ENCODE measurements at places on chromosomes 7 and 10. TPM values are rescaled to one million over a fixed set of nuclear protein-coding genes. Genes with fewer than 3 reads are reported as not detected.

- H3K4me1 ChIP-seq: no peaks in the 10 kb centered on the region
- peaks cover 31% of the 10 kb centered on the region for H3K27me3 ChIP-seq
- no peak overlapping the region for H3K4me3 ChIP-seq
- no peaks in the 10 kb centered on the region for H3K36me3 ChIP-seq
- H3K27ac ChIP-seq: no peak overlapping the region
Observed at GRCh38 chr10:18140957-18141845, 977 bp downstream of the CACNB2 start.

- no peaks in the 10 kb centered on the region for H3K4me1 ChIP-seq
- no peaks in the 10 kb centered on the region for H3K27me3 ChIP-seq
- no peak for DNase-seq
- no peaks in the 10 kb centered on the region for H3K36me3 ChIP-seq
Observed at GRCh38 chr10:121326905-121327304, 271.3 kb downstream of the FGFR2 start.

Gene LIPM
- not detected for total RNA-seq

DNA sequence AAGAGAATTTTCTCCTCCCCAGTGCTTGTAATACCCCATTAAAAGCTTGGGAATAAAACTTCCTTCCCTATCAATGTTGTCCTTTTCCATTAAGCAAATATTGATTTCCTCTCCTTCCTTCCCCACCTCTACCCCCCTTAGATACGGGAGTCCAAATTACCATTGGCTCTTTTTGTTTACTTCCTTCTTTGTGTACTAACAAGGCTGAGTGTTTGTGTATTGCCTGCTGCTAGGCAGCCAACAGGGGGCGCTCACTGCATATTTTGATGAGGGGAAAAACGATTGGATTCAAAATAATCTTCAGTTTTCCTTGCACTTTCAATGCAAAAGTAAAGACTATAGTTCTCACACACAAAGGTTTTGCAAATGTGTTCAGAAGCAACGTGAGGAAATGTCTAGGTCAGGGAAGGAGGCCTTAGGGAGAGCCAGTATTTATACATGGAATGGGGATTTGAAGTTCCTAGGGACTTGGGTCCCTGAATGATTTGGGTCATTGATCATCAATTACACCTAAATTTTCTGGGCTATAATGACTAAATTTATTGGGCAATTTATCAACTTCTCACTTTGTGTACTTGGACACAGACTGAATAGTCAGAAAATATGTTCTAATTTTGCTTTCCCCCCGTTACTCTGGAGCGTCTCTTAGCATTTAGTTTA is 23.6 kb upstream of the VPS41 start:
- H3K4me3 ChIP-seq: no peak overlapping the region
- H3K4me1 ChIP-seq: no peaks in the 10 kb centered on the region
- peaks cover 2% of the 10 kb centered on the region for H3K27me3 ChIP-seq
- DNase-seq: peak; percentile 67
- H3K27ac ChIP-seq: no peak overlapping the region
- no peaks in the 10 kb centered on the region for H3K36me3 ChIP-seq

- peaks cover 2% of the 10 kb centered on the region for H3K36me3 ChIP-seq
- no peaks in the 10 kb centered on the region for H3K27me3 ChIP-seq
- no peak overlapping the region for H3K4me3 ChIP-seq
- no peak overlapping the region for H3K27ac ChIP-seq
- no peak for DNase-seq
Observed at GRCh38 chr10:5648494-5649457, 17.6 kb downstream of the ASB13 start.

Gene TEX36
- total RNA-seq: not detected

Gene LEP
- not detected for total RNA-seq

Gene PPP1R17
- total RNA-seq: not detected

DNA sequence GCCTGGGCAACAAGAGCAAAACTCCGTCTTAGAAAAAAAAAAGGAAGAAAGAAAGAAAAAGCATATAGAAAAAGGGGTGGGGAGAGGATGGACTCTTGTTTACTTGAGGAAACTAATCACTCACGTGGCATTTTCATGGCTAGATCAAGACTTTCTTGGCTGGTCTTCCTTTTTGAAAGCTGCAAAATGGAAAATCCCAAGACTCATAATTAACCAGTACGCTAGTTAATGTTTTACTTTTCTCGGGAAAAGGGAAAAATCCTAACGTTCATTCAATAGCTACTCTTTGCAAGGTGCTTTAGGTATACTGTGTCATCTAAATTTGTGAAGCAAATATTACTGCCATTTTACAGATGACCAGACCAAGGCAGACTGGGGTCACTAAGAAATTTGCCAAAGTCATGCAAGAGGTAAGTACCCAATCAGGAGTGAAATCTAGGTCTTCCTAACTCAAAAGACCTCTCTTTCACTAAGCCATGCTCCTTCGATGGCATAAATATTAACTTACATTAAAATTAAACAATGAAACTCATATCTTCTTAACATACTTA is 24.4 kb downstream of the NAPEPLD start:
- H3K4me3 ChIP-seq: no peak overlapping the region
- H3K27ac ChIP-seq: no peak overlapping the region
- no peaks in the 10 kb centered on the region for H3K4me1 ChIP-seq
- peaks cover 20% of the 10 kb centered on the region for H3K36me3 ChIP-seq
- H3K27me3 ChIP-seq: no peaks in the 10 kb centered on the region

Gene MSMB
- total RNA-seq: not detected

Gene MKRN1
- total RNA-seq: 53.9 TPM

DNA sequence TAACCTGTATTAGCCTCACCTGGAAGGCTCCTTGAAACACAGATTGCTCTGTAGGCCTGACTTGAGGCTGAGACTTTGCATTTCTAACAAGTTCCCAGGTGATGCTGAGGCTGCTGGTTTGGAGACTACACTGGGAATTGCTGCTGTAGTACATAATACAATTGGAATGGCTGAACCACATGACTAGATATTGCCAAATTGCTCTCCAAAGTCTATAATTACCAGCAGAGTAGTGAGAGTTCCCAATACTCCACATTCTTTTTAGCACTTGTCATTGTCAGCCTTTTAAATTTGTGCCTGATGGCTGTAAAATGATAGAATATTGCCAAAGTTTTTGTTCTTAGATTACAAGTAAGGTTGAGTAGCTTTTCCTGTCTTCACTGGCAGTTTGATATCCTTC is 39.9 kb downstream of the PLEKHA8 start:
- H3K36me3 ChIP-seq: no peaks in the 10 kb centered on the region
- H3K27me3 ChIP-seq: no peaks in the 10 kb centered on the region
- H3K4me3 ChIP-seq: no peak overlapping the region
- DNase-seq: no peak

Gene C7orf57
- not detected for total RNA-seq

Gene IDI2
- not detected for total RNA-seq

GRCh38 chr7:78296046-78296597 is 497.5 kb downstream of the PHTF2 start:
- H3K27ac ChIP-seq: no peak overlapping the region
- DNase-seq: no peak
- no peaks in the 10 kb centered on the region for H3K36me3 ChIP-seq
- H3K4me1 ChIP-seq: no peaks in the 10 kb centered on the region
- H3K4me3 ChIP-seq: no peak overlapping the region

DNA sequence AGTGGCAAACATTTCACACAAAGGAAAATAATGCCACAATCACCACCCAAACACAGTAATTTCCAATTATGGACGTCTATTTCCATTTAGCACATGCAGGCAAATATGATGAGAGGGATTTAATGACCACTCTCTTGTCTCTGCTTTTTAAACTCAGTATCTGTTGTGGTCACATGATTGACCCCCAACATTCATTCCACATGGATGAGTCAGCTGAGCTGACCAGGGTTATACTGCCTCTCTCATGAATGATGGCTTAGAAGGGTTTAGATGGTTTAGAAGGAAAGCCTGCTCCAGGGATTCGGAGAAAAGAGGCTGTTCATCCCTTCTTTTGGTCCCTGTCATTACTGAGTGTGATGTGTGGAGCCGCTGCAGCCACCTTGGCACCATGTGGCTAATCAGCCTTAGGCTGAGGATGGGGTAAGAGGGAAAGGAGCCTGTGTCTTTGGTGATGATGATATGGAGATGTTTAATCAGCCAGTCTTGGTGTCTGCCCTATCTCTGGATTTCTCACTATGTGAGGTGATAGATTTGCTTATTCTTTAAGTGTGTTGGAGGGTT is 38.2 kb upstream of the JAKMIP3 start:
- H3K4me3 ChIP-seq: no peak overlapping the region
- H3K27ac ChIP-seq: no peak overlapping the region
- no peak for DNase-seq
- no peaks in the 10 kb centered on the region for H3K36me3 ChIP-seq

DNA sequence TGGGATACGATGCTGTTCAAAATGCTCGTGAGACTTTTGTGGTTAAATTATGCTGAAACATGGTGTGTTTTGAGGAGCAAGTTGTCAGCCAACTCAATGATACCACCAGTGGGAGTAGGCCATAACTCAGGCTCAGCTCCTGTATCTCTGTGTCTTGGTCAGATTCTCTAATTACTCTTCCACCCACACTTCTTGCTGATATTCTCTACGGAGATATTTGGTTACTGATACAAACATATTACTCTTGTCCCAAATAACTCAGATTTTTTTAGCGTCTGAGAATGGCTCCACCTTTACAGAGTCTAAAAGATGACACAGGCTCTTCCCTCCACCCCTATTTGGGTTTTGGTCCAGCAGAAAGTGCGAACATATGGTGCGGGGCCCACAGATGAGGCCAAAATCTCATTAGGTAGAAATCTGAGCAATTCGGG is 168.9 kb downstream of the PKD1L1 start:
- H3K27ac ChIP-seq: no peak overlapping the region
- H3K36me3 ChIP-seq: no peaks in the 10 kb centered on the region
- no peak overlapping the region for H3K4me3 ChIP-seq
- no peaks in the 10 kb centered on the region for H3K27me3 ChIP-seq

Gene ANKRD61
- total RNA-seq: 0.29 TPM

- H3K36me3 ChIP-seq: no peaks in the 10 kb centered on the region
- H3K4me3 ChIP-seq: no peak overlapping the region
- H3K27ac ChIP-seq: no peak overlapping the region
- no peaks in the 10 kb centered on the region for H3K27me3 ChIP-seq
- H3K4me1 ChIP-seq: no peaks in the 10 kb centered on the region
Observed at GRCh38 chr10:37760817-37761216, 96.6 kb downstream of the ZNF248 start.

Gene H2BK1
- not detected for total RNA-seq

Gene BEND7
- total RNA-seq: not detected

Gene ZKSCAN1
- 54.5 TPM for total RNA-seq

- H3K27ac ChIP-seq: no peak overlapping the region
- no peak for DNase-seq
- no peak overlapping the region for H3K4me3 ChIP-seq
- H3K4me1 ChIP-seq: no peaks in the 10 kb centered on the region
Observed at GRCh38 chr10:31126593-31126992, 94.9 kb upstream of the ZNF438 start.

Gene HMX3
- not detected for total RNA-seq

Gene LRRD1
- not detected for total RNA-seq

GRCh38 chr10:35212856-35213255 is 86.2 kb downstream of the CREM start:
- H3K4me3 ChIP-seq: no peak overlapping the region
- peaks cover 64% of the 10 kb centered on the region for H3K36me3 ChIP-seq
- no peaks in the 10 kb centered on the region for H3K27me3 ChIP-seq
- peaks cover 77% of the 10 kb centered on the region for H3K4me1 ChIP-seq
- DNase-seq: no peak

Gene TWIST1
- total RNA-seq: not detected

DNA sequence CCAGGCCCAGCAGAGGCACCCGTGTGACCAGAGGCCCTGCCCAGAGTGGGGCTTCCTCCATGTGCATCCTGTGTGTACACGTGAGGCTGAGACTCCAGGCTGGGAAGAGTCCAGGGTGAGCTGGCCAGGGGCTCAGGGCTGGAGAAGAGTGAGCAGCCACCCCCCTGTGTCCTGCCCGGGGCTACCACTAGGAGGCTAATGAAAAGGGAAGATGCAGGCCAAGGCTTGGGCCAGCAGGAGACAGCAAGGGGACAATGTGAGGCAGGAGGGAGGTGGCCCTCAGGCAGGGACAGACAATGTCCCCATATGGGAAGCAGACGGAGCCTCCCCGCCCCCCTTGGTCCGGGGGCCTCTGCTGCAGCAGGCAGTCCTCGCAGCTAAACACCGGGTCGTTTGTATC is 102.0 kb downstream of the HIF1AN start:
- no peak for DNase-seq
- H3K27me3 ChIP-seq: peaks cover 50% of the 10 kb centered on the region
- no peak overlapping the region for H3K4me3 ChIP-seq
- H3K36me3 ChIP-seq: no peaks in the 10 kb centered on the region
- no peaks in the 10 kb centered on the region for H3K4me1 ChIP-seq

- DNase-seq: peak; percentile 48
- H3K36me3 ChIP-seq: peaks cover 6% of the 10 kb centered on the region
- peak overlapping the region; percentile 83 for H3K4me3 ChIP-seq
- peaks cover 53% of the 10 kb centered on the region for H3K4me1 ChIP-seq
- H3K27me3 ChIP-seq: peaks cover 20% of the 10 kb centered on the region
Observed at GRCh38 chr10:60731134-60731885, 47.0 kb upstream of the CDK1 start.

- no peaks in the 10 kb centered on the region for H3K27me3 ChIP-seq
- no peak for DNase-seq
- no peaks in the 10 kb centered on the region for H3K4me1 ChIP-seq
- H3K4me3 ChIP-seq: no peak overlapping the region
- H3K36me3 ChIP-seq: no peaks in the 10 kb centered on the region
- no peak overlapping the region for H3K27ac ChIP-seq
Observed at GRCh38 chr7:48887500-48887899, 36.8 kb upstream of the CDC14C start.

- H3K27ac ChIP-seq: no peak overlapping the region
- no peaks in the 10 kb centered on the region for H3K27me3 ChIP-seq
- no peaks in the 10 kb centered on the region for H3K36me3 ChIP-seq
- H3K4me3 ChIP-seq: no peak overlapping the region
- DNase-seq: no peak
Observed at GRCh38 chr7:130622866-130623265, 45.7 kb downstream of the COPG2 start.

DNA sequence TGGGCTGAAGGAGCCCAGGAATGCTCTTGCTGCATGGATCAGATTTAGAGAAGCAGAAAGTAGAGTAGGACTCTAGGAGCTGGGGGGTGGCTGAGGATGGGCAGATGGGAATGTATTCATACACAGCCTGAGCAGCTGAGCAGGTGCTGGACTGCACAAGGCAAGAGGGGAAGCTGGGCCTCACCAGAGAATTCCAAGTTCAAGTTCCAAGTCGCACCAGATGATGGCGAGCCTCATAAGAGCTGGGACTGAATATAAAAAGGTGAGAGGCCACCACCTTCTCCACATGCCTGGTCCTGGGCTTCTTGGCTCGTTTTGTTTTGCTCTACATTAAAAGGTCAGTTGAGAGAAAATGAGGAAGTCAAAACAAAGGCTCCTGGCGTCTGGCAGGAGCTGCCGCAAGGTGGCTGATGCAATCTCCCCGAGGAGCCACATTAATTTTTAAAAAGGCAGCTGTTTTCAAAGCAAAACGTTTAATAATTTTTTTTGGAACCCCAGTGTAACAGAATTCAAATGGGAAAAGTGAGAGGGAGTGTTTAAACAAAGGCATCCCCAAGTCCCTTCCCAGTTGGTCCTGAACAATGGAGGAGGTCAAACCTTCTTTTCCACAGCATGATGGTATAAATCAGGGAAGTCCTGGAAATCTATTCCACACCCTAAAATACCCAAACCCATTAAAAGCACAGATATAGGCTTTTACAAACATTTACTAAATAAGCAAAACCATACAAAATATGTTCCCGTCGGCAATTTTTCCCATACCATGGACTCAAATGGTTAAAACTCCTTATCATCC is 9.5 kb downstream of the CYREN start:
- no peaks in the 10 kb centered on the region for H3K27me3 ChIP-seq
- H3K36me3 ChIP-seq: peaks cover 89% of the 10 kb centered on the region

Gene SYT15B
- total RNA-seq: 0.32 TPM

Data from activated CD8-positive, alpha-beta T cell treated with anti-CD3 and anti-CD28 coated beads, Interleukin-2, amount 10 ng/mL, durations not matched to agents 7 days and 5 days (primary cell).